Sciatic nerve (tissue), 2 donors: ENCODE measurements at places on chromosomes 16 and 17.

DNA sequence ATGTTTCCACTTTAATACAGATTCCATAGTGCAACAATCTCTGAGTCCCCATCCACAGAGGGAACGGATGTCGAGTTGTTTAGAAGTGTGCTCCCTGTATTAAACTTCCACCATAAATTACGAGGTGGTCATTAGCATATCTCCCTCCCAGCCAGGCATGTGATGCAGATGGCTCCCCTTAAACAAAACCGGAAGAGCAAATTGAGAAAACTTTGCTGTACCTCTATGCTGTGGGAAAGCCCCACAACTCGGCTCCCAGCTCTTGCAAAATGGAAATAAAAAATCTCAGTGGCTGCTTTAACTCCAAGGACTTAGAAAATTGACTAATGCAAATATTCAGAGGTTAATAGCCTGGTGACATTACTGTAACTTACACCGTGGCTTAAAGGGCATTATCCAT, 290.9 kb downstream of the MAF start:
- no peak for DNase-seq

- DNase-seq: no peak
Measured at GRCh38 chr17:69812240-69812837, 262.7 kb upstream of the KCNJ16 start.

GRCh38 chr17:79760197-79760906, 17.6 kb upstream of the CBX2 start:
- DNase-seq: no peak

DNA sequence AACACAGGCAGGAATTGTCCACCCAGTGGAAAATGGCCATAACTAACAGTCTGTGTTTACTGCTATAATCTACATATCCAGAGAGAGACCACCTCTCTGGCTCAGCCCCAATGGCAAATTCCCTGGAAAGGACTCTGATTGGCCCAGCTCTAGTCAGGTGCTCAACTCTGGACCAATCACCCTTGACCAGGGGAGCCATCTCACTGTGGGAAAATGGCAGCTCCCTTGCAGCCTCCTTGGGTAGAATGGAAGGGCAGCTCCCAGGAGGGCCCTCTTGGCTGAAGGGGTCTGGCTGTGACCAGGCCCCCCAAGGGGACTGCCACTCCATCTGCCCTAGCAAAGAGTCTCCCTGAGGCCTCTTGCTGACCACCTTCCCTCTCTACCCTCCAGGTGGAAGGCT, 3.1 kb downstream of the ALOX15B start:
- DNase-seq: no peak

GRCh38 chr16:85963753-85964285, 64.9 kb downstream of the IRF8 start:
- no peak for DNase-seq

- DNase-seq: no peak
Measured at GRCh38 chr17:51154176-51154575, 817 bp downstream of the NME1 start.

DNA sequence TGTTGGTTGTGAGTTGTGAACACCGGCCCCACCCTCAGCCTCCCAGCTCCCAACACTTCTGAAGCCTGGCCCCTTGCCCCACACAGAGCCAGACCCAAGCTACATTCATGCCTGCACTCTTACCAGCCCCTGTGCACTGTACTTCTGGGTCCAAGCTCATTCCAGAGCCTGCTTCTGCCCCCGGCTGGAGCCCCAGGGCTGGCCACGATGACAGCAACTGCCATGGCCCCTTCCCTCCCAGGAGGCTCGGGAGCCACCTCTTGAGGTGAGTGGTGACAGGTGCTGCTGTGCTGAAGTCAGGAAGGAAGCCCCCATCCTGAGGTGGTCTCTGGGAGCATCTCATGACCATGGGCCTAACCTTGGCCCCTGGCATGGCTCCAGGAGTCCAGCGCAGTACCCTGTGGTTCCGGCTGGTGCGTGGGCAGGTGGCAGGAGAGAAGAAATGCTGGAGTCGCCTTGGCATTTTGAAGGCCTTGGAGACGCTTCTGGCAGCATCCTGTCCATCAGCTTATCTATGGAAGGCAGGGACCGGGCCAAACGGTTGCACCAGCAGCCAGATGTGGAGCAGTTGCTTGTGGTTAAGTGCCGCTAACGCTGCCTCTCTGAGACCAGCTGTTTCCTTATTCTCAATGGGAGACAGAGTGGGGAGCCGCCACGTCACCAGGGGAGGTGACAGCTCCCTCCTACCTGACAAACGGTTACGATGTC, 3.9 kb upstream of the CDT1 start:
- DNase-seq: no peak

DNA sequence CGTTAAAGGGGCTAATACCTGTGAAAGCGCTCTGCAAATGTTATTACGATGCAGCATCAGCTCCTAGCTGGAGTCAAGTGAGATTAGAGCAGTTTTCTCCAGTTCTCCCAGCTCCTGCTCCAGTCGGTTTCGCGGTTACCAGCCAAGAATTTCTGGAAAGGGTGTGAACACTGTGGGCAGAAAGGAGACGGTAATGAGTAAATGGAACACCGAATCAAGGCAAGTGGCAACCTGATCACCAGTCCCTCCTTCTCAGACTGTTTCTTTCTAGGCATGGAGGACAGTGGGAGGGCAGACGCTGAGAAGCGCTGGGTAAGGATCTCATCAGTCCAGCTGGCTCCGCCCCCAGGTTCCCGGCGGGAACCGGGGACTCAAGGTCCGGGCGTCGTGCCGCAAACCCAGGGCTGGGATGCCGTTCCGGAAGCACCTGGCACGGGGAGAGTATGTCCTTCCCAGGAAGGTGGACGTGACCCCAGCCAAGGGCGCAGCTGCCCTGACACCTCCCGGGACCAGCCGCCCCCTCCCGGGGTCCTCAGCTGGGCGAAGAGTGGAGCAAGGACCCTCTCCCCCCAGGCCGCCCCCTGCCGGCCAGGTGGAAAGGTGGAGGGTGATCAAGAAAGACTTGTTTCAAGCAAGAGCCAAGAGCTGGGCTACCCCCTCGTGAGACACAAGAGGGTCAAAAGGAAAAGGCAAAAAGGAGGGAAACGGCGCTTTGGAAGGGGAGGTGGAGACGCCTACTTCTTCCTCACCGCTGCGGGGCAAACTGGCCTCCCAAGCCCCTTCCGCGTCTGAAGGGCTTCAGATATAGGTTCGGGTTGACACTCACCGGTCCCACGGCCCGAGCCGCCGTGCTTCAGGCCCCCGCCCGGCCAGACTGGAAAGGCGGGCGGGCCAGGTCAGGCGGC, 481 bp downstream of the MYO19 start:
- peak; percentile 78 for DNase-seq
